ENCODE measurements at places on chromosomes 2 and 18.

GRCh38 chr18:76441002-76441667 lies 53.9 kb downstream of the ZNF516 start:
- DNase-seq = no peak

- DNase-seq = no peak
Measured at GRCh38 chr18:49365346-49365745, 95.1 kb downstream of the DYM start.

DNA sequence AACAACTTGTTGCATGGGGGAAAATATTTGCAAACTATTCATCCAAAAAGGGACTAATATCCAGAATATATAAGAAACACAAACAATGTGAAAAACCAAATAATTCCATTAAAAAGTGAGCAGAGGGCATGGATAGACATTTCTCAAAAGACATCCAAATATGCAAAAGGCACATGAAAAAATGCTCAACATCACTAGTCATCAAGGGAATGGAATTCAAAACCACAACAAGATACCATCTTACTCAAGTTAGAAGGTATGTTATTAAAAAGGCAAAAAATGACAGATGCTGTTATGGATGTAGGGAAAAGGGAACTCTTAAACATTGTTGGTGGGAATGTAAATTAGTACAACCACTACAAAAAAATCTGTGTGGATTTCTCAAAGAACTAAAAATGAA lies 396.5 kb downstream of the CCDC85A start:
- no peak for DNase-seq

DNA sequence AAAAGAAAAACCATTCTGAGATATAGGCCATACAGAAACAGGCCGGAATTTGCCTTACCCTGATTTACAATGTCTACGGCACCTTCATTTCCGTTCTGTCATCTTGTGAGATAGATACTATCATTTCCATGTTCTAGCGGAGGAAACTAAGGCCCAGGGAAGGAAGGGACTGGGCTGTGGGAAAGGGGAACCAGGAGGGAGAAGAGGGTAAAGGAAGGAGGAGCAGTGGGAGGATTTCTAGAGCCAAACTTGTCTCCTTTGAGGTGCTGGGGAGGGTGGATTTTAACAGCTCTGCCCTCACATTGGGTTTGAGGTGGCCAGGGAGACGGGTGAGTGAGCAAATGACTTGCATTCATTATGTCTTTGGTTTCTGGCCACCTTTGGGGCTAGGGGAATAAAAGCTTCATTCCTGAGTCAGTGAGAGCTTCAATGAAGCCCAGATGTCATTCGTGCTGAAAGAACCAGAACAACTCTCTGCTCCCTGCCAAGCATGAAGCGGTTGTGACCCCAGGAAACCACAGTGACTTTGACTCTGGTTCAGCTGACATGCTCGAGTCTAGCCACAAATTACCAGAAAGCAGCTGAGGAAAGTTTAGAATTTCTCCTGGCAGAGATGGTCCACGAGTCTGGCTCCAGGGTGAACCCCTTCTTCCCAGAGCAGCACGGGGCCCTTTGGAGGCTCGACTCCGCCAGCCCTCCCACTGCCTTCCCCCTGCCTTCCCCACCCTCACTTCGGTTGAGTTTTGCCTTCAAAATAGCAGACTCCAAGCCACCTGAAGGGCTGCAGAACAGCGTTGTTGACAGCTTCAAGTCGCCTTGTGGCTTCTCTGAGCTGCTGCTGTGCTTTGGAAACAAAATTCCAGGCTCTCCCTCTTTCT lies 3.8 kb downstream of the ACTG2 start:
- no peak for DNase-seq

GRCh38 chr2:231191896-231192872 lies 6.2 kb upstream of the ARMC9 start:
- DNase-seq = no peak

DNA sequence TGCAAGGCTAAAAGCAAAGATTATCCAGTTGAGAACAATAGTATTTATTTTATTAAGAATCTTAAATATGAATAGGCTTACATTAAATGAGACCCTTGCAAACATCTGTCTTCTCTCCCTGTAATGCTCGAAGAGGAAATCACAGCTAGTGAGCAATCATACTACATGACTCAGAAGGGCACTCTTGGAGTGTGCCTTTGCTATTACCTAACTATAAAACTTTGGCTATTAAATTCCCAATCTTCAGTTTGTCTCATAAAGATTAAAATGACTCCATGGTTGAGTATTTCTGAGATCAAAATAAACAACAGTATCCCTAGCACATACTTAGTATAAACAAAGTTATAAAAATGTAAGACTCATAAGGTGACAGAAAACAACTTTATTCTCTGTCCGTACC lies 296.9 kb downstream of the KCNJ3 start:
- DNase-seq = no peak

GRCh38 chr18:67553437-67553836 lies 36.9 kb upstream of the DSEL start:
- no peak for DNase-seq

GRCh38 chr18:2680216-2680792 lies 24.8 kb downstream of the SMCHD1 start:
- no peak for DNase-seq

- no peak for DNase-seq
Measured at GRCh38 chr2:171247741-171248662, 87.3 kb upstream of the TLK1 start.

DNA sequence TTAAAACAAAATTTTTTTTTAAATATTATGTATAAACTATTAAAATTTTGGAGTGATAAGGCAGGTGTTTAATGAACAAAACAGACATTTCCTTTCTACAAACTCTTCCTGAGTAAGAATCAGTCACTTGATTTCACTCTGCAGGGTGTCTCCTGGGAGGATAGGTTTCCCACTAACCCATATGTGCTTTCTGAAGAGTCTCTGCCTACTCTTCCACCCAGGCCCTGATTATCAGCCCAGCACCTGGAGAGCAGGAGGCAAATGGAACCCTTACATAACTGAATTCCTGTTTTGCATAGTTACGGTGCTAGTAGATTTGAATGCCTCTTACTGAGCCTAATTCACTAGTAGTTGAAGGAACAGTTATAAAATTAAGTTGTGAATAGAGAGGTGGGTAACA lies 1718.6 kb downstream of the SUCLG1 start:
- no peak for DNase-seq

GRCh38 chr18:31451625-31452024 lies 4.1 kb downstream of the DSG3 start:
- DNase-seq = no peak

GRCh38 chr2:218125095-218125494 lies 733 bp upstream of the CXCR2 start:
- DNase-seq = no peak

- no peak for DNase-seq
Measured at GRCh38 chr2:58709687-58710354, 468.7 kb upstream of the FANCL start.

All from activated T-helper 1 cell treated with anti-CD3 and anti-CD28 coated beads, Interleukin-2, amount 50 U/mL, for 16 hours (primary cell).